ENCODE measurements at places on chromosomes 2 and 18. TPM values are rescaled to one million over a fixed set of nuclear protein-coding genes. Genes with fewer than 3 reads are reported as not detected.
A peak's percentile ranks its signal among the peaks of the same experiment; 100 is the strongest.

- H3K36me3 ChIP-seq = no peaks in the 10 kb centered on the region
- no peak overlapping the region for H3K27ac ChIP-seq
- no peaks in the 10 kb centered on the region for H3K4me1 ChIP-seq
- peak; percentile 35 for DNase-seq
- H3K4me3 ChIP-seq = no peak overlapping the region
Measured at GRCh38 chr2:183149489-183149888, 25.2 kb downstream of the NUP35 start.

- no peaks in the 10 kb centered on the region for H3K36me3 ChIP-seq
- no peak overlapping the region for H3K4me3 ChIP-seq
- peaks cover 8% of the 10 kb centered on the region for H3K4me1 ChIP-seq
Measured at GRCh38 chr18:61612517-61612916, 279.3 kb downstream of the CDH20 start.

GRCh38 chr2:133262893-133263292 is 305.4 kb downstream of the NCKAP5 start:
- H3K36me3 ChIP-seq = no peaks in the 10 kb centered on the region
- H3K27me3 ChIP-seq = no peaks in the 10 kb centered on the region

DNA sequence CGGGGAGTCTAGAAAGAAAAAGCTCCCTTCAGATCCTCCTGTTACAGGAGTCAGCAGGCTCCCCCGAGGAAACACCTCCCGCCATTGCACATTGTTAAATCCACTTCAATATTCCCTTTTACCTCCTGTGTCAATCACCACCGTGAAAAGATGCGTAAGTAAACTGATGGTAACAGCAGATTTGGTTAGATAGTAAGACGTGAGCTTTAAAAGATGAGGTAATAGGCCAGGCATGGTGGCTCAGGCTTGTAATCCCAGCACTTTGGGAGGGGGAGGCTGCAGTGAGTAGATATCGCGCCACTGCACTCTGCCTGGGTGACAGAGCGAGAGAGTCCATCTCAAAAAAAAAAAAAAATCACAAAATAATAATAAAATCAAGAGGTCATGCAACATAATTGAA is 15.2 kb upstream of the NCL start:
- H3K4me3 ChIP-seq = no peak overlapping the region
- H3K4me1 ChIP-seq = peaks cover 3% of the 10 kb centered on the region
- no peak for DNase-seq
- H3K36me3 ChIP-seq = no peaks in the 10 kb centered on the region

DNA sequence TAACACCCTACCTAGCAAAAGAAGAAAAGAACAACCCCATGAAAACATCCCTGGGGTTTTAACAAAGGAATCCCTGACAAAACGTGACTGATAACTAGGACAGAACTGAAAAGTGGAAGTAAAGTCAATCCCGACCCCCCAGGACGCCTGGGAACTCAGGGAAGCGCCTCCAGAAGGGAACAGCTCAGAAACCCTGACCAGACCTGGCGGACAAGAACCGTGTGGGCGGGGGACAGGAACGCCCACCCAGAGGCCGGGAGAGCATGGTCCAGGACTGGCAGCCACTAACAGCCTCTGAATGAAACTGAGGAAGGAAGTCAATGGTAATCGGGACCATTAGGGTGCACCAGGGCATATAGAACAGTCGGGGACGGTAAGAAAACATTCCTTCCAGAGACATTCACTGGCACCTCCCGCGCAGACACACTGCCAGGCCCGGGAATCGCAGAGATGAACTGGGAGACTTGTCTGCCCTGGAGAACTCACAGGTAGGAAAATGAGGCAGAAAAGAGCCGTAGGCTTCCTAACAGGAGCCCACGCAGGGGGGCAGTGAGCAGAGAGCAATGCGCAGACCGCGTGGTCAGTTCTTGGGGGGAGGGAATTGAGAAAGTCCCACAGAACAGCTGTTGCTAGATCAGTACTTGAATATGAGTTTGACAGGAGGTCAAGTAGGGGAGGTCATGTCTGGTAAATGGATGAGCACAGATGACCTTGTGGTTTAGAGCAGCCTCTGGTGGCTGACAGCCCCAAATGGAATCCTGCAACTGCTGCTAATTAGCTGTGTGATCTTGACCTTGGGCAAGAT is 1.3 kb upstream of the TBC1D8 start:
- peak overlapping the region; percentile 58 for H3K4me3 ChIP-seq
- no peaks in the 10 kb centered on the region for H3K36me3 ChIP-seq
- DNase-seq = peak; percentile 16

Gene C2orf80
- total RNA-seq = not detected

DNA sequence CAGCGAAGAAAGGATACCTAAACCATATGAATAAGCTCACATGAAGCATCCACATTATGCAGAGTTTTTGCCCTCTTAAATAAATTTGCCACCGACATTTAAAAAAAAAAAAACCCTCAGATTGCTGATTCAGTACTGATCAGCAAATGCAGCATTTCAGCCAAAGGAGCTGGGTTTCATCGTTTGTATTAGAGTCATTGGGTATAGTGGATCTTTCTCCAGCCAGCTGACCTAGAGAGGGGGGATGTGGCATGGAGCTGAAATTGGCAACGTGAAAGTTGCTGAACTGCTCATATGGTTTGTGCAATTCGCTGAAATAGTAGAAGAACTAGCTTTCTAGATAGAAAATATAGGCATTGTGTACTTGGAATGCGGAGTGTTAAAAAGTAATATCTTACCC is 73.5 kb upstream of the ZNF397 start:
- no peak overlapping the region for H3K27ac ChIP-seq
- H3K4me3 ChIP-seq = no peak overlapping the region
- H3K27me3 ChIP-seq = no peaks in the 10 kb centered on the region
- no peak for DNase-seq
- H3K4me1 ChIP-seq = no peaks in the 10 kb centered on the region

Gene DSG1
- total RNA-seq = not detected

DNA sequence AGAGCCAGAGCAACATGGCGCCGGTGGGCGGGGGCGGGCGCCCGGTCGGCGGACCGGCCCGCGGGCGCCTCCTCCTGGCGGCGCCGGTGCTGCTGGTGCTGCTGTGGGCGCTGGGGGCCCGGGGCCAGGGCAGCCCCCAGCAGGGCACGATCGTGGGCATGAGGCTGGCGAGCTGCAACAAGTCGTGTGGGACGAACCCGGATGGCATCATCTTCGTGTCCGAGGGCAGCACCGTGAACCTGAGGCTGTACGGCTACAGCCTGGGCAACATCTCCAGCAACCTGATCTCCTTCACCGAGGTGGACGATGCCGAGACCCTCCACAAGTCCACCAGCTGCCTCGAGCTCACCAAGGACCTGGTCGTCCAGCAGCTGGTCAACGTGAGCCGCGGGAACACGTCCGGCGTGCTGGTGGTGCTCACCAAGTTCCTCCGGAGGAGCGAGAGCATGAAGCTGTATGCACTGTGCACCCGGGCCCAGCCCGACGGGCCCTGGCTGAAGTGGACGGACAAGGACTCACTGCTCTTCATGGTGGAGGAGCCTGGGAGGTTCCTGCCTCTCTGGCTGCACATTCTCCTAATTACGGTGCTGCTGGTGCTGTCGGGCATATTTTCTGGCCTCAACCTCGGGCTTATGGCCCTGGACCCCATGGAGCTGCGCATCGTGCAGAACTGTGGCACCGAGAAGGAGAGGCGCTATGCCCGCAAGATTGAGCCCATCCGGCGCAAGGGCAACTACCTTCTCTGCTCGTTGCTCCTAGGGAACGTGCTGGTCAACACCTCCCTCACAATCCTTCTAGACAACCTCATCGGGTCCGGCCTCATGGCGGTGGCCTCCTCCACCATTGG is 507 bp downstream of the CNNM4 start:
- H3K27me3 ChIP-seq = no peaks in the 10 kb centered on the region
- peak overlapping the region; percentile 31 for H3K27ac ChIP-seq
- DNase-seq = peak; percentile 34
- peaks cover 4% of the 10 kb centered on the region for H3K4me1 ChIP-seq
- H3K4me3 ChIP-seq = peak overlapping the region; percentile 77

DNA sequence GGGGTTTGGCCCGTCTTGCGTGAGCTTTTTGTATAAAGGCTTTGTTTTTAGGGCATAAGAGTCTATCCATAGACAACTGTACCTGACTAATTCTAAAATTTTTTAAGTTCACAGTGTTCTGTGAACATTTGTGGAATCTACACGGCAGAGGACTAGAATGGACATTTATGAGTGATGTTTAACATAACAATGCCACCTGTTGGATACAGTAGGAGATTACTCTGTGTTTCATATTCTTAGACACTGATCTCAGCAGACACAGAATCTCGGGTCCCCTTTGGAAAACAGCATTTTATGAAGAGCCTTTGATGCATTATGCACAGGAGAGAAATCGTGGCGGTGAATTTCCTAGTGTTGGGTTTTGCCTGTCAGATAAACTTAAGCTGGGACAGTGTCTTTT is 752.2 kb downstream of the DPP10 start:
- H3K27ac ChIP-seq = no peak overlapping the region
- no peak overlapping the region for H3K4me3 ChIP-seq
- H3K4me1 ChIP-seq = no peaks in the 10 kb centered on the region
- H3K27me3 ChIP-seq = no peaks in the 10 kb centered on the region
- no peak for DNase-seq

DNA sequence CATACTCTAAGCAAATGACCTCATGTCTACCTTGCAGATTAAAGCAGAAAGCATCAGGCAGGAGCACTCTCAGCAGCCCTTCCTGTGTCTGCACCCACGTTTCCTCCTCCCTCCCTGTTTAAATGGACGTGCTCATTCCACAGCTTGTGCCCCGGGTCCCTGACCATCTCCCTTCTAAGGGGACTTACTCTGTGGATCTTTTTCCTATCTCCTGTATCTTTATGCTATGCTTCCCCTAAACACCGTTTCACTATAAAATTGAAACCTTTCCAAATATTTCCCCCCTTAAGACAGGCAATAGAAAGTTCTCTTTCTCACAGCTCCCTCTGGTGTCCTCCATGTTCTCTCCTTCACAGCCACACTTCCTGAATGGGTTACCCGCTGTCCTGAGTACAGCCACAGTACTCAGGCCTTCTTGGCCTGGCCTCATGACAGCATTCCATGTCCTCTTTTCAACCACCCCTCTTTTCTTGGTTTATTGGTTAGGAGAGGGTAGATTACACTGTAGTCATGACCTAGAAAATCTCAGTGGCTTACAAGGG is 41.1 kb downstream of the TMEM185B start:
- no peak for DNase-seq
- H3K27me3 ChIP-seq = no peaks in the 10 kb centered on the region
- no peaks in the 10 kb centered on the region for H3K4me1 ChIP-seq
- no peak overlapping the region for H3K27ac ChIP-seq
- H3K36me3 ChIP-seq = no peaks in the 10 kb centered on the region

DNA sequence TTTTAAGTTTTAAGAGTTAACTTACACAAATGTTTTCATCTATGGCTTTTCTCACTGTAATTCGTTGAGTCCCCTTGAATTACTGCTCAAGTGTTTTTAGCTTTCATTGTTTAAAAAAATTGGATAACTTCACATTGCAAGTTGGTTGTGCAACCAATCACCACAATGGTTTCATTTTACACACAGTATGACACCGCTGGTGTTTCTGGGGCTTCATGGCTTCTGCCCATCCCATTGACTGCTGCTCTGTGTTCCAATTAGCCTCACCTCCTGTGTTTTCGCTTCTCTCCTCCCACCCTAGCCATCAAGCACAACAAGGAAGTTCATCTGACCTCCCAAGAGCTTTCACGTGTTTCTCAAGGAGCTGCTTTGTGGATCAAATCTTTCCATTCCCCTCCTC is 199.1 kb upstream of the CHAC2 start:
- no peaks in the 10 kb centered on the region for H3K27me3 ChIP-seq
- H3K4me3 ChIP-seq = no peak overlapping the region
- H3K36me3 ChIP-seq = no peaks in the 10 kb centered on the region
- H3K4me1 ChIP-seq = no peaks in the 10 kb centered on the region
- H3K27ac ChIP-seq = no peak overlapping the region
- DNase-seq = peak; percentile 8

DNA sequence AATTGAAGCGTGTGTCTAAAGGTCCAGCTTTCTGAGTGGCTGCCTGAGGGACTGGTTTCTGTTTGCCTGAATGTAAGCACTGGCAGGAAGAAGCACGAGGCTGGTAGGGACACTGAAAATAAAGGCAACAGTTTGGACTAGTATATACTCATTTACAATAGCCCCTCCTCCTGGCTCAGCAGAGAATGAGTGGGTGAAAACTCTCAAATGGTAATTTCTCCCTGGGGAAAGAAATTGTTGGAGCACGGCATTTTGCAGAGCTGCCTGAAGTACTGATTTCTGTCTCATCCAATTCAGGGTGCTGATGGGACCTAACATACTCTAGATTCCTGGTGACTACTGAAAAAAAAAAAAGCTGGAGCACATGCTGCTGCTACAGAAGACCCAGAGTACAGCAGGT is 17.3 kb upstream of the SPP2 start:
- H3K36me3 ChIP-seq = no peaks in the 10 kb centered on the region
- peak; percentile 4 for DNase-seq
- H3K4me3 ChIP-seq = no peak overlapping the region
- no peak overlapping the region for H3K27ac ChIP-seq

GRCh38 chr2:52594026-52594425 is 1173.6 kb upstream of the CHAC2 start:
- no peaks in the 10 kb centered on the region for H3K27me3 ChIP-seq
- H3K4me3 ChIP-seq = no peak overlapping the region
- no peaks in the 10 kb centered on the region for H3K4me1 ChIP-seq
- H3K36me3 ChIP-seq = no peaks in the 10 kb centered on the region
- peak; percentile 44 for DNase-seq

DNA sequence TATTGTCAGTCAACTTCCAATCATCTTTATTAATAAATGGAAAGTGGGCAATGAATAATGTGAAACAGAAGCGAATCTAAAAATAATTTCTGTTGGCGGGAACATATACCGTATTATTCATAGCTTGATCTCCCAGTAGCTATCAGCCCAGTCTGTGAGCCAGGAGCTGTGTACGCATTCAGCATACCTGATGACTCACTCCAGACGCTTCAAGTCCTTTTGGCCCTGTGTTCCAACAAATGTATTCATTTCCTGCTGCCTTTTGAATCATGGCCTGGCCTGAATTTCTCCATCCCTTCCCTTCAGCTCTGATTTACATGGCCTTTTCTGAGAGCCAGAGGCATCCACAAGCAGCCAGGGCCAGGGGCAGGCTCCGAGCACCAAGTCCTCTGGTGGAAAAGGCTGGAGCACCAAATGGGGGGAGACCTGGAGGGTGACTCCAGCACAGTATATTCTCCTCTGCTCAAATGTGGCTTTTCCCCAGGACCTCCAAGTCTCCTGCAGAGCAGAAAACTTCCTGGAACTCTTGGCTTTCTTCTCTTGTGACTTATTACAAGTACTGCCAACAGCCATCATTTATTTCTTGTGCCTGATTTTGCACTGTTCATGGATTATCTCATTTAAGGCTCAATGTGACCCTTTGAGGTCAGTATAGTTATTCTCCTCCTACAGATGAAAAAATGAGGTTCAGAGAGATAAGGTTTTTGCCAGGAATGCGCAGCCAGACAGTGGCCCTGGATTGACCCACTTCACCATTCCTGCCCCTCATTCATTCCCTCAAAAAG is 108.7 kb downstream of the EN1 start:
- DNase-seq = peak; percentile 97
- H3K36me3 ChIP-seq = no peaks in the 10 kb centered on the region
- H3K27me3 ChIP-seq = no peaks in the 10 kb centered on the region
- H3K4me3 ChIP-seq = no peak overlapping the region

Data from fibroblast of lung (primary cell).